ENCODE measurements at places on chromosomes 13 and 19.

GRCh38 chr13:82374719-82375118 lies 1507.6 kb downstream of the SLITRK1 start:
- no peak for DNase-seq

DNA sequence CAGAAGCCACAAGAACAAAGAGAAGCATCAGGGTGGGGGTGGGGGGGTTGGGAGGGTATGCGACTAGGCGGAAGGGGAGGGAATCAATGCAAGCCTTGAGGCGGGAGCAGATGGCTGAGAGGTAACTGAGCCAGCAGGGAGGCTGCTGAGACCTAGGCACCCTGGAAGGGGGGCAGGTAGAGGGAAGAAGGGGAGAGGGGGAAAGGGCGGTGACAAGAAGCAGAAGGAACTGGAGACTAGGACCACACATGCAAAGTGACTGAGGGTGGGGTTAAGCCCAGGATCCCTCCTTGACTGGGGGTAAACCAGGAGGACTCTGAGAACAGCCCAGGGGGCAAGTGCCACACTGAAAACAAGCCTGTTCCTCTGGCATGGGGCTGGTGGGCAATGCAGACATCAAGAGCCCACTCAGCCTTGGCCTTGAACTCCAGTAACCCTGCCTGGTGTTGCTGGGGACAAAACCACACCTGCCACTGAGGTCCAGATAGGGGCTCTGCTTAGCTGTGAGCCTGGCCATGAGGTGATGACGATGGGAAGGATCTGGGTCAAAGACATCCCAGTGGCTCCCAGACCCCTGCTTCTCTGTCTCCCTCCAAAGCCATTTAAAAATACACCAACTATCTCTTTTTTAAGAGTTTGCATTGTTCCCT lies 20.3 kb downstream of the OPA3 start:
- no peak for DNase-seq

DNA sequence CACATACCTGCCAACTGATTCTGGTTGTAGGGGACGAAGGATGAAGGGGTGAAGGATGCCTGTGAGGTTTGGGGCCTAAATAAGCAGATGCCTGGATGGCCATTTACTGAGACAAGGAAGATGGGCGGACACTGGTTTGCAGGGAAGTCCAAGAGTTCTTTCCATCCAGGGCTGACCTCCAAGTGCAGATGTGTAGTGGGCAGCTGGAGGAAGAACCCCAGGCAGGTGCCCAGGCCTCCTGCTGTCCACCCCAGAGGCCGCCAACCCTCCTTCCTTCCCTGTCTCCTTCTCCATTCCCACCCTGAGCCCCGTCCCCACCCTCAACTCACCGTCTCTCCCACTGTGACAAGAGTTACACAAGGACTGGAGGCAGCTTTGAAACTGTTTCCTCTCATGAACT lies 171.5 kb downstream of the KATNAL1 start:
- DNase-seq, result no peak

DNA sequence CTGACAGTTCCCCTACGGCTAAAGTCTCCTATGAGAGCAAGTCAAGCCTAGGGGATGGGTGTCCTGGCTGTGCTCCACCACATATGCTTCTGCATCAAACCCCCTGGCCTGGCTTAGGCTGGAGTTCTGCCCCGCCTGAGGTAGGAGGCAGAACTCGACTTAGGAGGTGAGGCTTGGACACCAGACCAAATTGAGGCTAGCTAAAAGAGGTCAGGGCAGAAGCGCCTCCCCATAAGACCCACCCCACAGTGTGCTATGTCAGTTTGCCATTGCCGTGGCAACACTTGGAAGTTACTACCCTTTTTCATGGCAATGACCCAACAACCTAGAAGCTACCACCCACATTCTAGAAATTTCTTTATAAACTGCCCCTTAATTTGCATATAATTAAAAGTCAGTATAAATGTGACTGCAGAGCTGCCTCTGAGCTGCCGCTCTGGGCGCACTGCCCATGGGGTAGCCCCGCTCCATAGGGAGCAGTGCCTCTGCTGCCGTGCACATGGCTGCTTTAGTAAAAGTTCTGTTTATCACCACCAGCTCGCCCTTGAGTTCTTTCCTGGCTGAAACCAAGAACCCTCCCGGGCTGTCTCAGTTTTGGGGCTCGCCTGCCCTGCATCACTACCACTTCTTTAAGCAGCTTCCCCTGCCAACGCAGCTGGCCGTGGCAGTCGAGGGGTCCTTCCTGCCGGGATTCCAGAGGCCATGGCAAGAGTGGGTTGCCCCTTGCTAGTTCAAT lies 20.2 kb downstream of the AP1M1 start:
- peak; percentile 54 for DNase-seq

- DNase-seq, result no peak
Observed at GRCh38 chr19:40246292-40247073, 20.0 kb upstream of the CCNP start.

DNA sequence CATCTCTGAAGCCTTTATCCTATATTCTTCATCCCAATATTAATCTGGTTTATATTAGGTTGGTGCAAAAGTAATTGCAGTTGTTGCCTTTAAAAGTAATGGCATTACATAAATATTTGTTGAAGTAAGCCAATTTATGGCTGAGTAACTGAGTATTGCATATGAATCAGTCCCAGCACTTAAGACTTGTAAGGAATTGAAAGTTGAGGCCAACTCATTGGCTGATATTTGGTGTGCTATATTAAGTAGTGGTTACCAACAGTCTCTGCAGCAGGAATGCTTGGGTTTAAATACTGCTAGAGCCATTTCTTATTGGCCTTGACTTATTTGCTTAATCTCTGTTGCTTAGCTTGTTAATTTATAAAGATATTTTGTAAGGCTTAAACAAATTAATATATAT lies 460.7 kb downstream of the GPC6 start:
- DNase-seq, result no peak

GRCh38 chr13:95002126-95002525 lies 289.8 kb upstream of the SOX21 start:
- DNase-seq, result no peak

- DNase-seq, result no peak
Observed at GRCh38 chr13:32019612-32020233, 11.9 kb upstream of the FRY start.

DNA sequence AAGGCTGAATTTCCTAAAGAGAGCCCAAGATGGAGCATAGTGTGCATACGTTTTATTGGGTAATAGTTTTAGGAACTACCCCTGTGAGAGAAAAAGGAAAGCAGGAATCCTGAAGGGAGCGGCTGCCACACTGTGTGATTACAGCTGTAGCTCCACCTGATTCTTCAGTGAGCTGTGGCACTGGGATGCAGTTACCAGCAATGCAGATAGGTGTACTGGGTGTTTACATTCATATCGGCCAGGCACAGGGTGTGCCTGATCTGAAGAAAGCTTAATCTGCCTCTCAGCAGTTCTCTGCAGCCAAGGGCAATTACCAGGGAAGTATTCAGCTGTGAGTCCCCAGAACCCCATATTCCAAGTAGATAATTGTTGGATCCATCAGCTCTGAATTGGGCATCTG lies 1541.8 kb downstream of the EFNB2 start:
- DNase-seq, result no peak

Data from activated effector memory CD4-positive, alpha-beta T cell treated with anti-CD3 and anti-CD28 coated beads, Interleukin-2, amount 50 U/mL, for 16 hours (primary cell).